Smooth muscle cell of trachea (primary cell): ENCODE measurements at places on chromosomes 6 and 20. TPM values are rescaled to one million over a fixed set of nuclear protein-coding genes. Genes with fewer than 3 reads are reported as not detected.

PFDN6 gene
- 26.6 and 51.3 TPM in 2 replicates for total RNA-seq

MOG gene
- not detected in 2 replicates for total RNA-seq

TMEM242 gene
- total RNA-seq = 6.0 and 8.6 TPM in 2 replicates

ENPP5 gene
- 0.17 and 0.29 TPM in 2 replicates for total RNA-seq

CYP24A1 gene
- not detected in 2 replicates for total RNA-seq

MAFB gene
- 1.0 and 3.3 TPM in 2 replicates for total RNA-seq

TINAG gene
- total RNA-seq = 0.58 TPM in 1 of 2 replicates, not detected in the other

CD93 gene
- total RNA-seq = 1.0 TPM in 1 of 2 replicates, not detected in the other

HACE1 gene
- 21.3 and 29.7 TPM in 2 replicates for total RNA-seq

CTCFL gene
- total RNA-seq = under 0.01 TPM in 1 of 2 replicates, not detected in the other

DUSP15 gene
- 0.33 TPM in 1 of 2 replicates, not detected in the other for total RNA-seq

LRRN4 gene
- under 0.01 TPM in 1 of 2 replicates, not detected in the other for total RNA-seq

DNMT3B gene
- total RNA-seq = 1.7 and 3.8 TPM in 2 replicates

FAM184A gene
- 0.29 and 0.50 TPM in 2 replicates for total RNA-seq

EIF2S2 gene
- 71.1 and 106 TPM in 2 replicates for total RNA-seq

TMEM14A gene
- total RNA-seq = 31.9 and 50.0 TPM in 2 replicates

SIGLEC1 gene
- total RNA-seq = not detected in 2 replicates

MRAP2 gene
- 0.50 and 1.7 TPM in 2 replicates for total RNA-seq

SGK2 gene
- 0.83 TPM in 1 of 2 replicates, not detected in the other for total RNA-seq

LY6G6D gene
- total RNA-seq = not detected in 2 replicates

MAPK14 gene
- total RNA-seq = 65.2 and 78.8 TPM in 2 replicates

LPA gene
- total RNA-seq = not detected in 2 replicates

SLC12A5 gene
- 0.17 TPM in 1 of 2 replicates, not detected in the other for total RNA-seq

CLIC5 gene
- not detected in 2 replicates for total RNA-seq

TCF21 gene
- total RNA-seq = 35.1 and 65.0 TPM in 2 replicates

RAB44 gene
- total RNA-seq = under 0.01 TPM in 2 replicates

MTFR2 gene
- total RNA-seq = 0.66 and 2.9 TPM in 2 replicates

PRDM1 gene
- 2.8 and 5.2 TPM in 2 replicates for total RNA-seq

DSP gene
- total RNA-seq = under 0.01 and 0.44 TPM in 2 replicates

CTAGE9 gene
- total RNA-seq = not detected in 2 replicates
